Breast epithelium (tissue), 4 donors: ENCODE measurements at places on chromosomes 13 and 19.
A peak's percentile ranks its signal among the peaks of the same experiment; 100 is the strongest.

DNA sequence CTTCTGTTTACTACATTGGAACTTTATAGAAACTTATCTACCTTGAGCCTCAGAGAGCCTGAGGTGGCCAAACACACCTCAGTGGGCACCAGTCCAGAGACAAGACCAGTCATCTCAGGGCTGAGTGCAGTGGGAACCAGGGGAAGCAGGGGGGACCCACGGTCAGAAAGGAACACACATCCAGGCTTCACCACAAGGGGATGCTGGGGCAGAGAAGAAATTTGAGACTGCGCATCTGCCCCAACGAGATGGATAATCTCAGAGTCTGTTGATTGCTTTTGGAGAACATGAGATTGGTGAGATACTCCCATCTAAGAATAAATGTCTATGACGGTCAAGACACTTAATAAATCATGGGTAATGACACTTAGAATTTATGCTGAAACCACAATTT lies 98.7 kb downstream of the DOCK9 start:
- DNase-seq: no peak

GRCh38 chr19:34135054-34135800 lies 37.1 kb upstream of the LSM14A start:
- no peak for DNase-seq

GRCh38 chr19:2524840-2525723 lies 49.2 kb downstream of the GADD45B start:
- peak; percentile 63 for DNase-seq

- DNase-seq: no peak
Observed at GRCh38 chr19:7670150-7670783, 1.4 kb downstream of the RETN start.

- DNase-seq: no peak
Observed at GRCh38 chr13:74062933-74063332, 71.3 kb downstream of the KLF12 start.

GRCh38 chr19:48495396-48495795 lies 16.2 kb downstream of the LMTK3 start:
- no peak for DNase-seq

DNA sequence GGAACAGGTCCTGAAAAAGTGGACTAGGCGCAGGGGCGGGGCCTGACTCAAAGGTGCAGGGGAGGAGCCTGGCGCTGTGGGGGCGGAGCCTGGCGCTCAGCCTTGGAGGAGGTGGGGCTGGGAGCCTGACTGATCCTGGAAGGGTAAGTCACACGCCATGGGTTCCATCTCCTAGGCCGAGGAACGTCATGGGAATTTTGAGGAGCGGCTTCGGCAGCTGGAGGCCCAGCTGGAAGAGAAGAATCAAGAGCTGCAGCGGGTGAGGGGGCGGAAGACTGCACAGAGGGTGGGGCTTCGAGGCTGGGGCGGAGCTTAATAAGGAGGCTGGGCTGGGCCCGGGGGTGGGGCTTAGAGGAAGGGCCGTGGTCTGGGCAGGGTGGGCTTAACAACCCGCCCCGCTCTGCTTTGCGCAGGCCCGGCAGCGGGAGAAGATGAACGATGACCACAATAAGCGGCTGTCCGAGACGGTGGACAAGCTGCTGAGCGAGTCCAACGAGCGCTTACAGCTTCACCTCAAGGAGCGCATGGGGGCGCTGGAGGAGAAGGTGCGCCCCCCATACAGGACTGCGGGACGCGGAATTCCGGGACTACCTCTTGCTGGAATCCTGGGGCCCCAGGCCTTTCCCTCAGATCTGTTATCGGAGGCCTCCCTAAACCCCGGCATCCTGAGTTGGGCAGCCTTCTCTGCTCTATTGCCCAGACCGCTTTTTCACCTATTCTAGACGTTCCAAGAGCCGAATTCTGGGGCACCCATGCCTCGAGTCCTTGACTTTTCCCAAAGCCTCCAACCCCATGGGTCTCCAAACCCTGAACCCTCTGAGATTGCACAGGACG lies 14.5 kb downstream of the PPFIA3 start:
- no peak for DNase-seq

- no peak for DNase-seq
Observed at GRCh38 chr19:51546650-51547396, 15.4 kb upstream of the SIGLEC6 start.

DNA sequence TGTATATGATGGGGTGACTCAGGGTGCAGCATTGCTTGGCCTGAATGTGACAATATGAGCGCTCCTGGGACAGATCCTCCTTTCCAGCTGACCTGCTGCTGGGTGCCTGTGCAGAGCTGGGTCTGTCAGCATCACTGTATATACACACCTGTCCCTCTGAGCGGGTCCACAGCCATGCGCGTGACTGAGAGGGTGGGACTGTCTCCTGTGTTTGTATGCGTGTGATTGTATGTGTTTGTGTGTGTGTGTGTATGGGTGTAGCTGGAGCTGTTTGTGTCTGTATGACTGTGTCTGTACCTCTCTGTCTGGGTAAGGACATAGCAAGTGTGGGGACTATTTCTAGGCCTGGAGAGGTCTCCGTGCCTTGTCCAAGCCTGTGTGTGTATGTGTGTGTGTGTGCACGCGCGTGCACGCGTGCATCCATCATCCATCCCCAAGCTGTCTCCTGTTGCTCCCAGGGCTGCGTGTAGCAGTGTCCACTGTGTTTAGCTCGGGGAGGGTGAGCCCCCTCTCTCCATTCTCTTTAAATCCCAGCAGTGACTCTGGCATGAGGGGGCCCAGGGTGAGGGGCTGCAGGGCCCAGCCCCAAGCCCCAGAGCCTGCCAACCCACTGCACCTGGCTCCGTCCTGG lies 8.3 kb downstream of the IGLON5 start:
- no peak for DNase-seq

DNA sequence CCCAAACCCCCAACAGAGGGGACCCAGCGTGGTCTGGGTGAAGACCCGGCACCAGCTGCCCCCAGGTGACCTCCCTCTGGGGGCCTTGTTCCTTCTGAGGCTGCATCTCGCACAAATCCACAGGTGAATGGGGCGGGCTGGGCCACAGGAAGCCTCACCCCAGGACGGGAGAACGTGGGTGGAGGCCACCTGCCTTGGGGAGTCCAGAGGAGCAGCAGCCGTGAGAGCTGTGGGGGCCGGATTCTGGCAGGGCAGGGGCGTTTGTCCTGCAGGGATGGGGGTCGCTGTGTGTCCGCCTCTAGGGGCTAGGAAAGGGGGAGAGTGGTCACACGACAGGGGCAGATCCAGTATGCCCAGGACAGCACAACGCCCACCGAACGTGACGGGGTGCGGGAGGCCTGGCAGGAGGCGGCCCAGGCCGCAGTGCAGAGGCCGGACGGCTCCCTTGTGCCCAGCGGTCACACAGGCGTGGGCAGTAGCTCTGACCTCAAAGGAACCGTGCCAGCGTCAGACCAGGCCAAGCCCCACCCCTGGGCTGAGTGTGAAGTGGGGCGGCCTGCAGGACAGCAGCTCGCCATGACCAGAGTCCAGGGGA lies 6.7 kb downstream of the POLR2E start:
- no peak for DNase-seq

- DNase-seq: no peak
Observed at GRCh38 chr19:29696565-29696846, 18.6 kb downstream of the C19orf12 start.

DNA sequence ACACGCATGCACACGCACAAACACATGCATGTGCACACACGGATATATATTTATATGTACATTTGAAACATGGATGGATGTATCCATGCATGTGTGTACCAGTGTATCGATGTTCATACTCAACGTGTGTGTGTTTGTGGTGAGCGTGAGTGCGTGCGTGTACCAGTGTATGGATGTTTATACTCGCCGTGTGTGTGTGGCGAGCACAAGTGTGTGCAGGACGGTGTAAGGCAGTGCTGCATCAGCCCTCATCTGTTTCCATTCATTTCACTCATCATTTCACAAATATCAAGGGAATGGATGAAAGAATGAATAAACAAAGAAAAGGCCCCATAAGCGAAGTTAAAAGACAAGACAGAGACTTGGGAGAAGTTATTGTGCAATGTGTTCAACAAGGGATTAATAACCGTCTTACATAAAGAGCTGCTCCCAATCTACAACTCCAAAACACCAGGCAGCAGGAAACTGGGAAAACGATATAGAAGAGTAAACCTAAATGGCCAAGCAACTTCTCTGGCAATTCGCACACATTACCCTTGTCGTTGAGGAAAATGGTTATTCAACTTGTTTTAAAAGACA lies 21.7 kb upstream of the MIER2 start:
- no peak for DNase-seq

DNA sequence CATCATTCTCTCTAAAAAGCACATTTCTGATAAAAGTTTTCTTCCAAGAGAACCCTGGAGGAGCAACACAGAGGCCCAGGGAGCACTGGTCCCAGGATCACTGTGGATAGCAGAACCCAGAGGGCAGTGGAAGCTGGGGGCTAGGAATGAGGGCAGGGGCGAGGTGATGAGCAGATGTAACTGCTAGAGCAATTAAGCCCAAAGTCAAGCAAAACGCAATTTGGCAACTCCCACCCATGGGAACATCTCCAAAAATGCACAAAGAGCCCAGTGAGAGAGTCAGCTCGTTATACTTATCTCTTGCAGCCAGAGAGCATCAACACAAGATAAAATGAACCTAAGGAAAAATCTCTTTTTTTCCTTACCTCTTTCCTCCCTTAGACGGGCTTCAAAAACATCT lies 284.2 kb downstream of the TBC1D4 start:
- no peak for DNase-seq

- peak; percentile 78 for DNase-seq
Observed at GRCh38 chr13:113209336-113209758, at the start of gene CUL4A. Gene CUL4A, plus strand, starts transcription at chr13:113209613. Its CDS starts 15 bp downstream, at chr13:113209628.

- DNase-seq: no peak
Observed at GRCh38 chr13:93635616-93636032, 409.0 kb downstream of the GPC6 start.

- DNase-seq: peak; percentile 88
Observed at GRCh38 chr13:113816946-113817859, 46.7 kb downstream of the GAS6 start.

DNA sequence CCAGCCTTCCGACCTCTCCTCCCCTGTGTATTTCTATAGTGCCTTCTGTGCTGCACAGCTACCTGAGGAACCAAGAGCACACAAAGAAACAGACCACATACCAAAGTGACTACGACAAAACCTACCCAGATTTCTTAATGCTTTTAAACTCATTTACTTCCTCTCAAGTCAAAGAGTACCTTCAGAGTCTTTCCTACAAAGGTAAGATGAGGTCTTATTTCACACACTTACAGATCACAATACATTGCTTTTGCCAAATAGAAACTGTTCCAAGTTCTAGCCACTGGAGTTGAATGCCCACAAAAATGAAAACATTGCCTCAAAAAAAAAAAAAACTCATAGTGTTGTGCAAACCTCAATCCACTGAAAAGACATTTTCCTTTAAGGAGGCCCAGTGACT lies 36.4 kb downstream of the TEX26 start:
- DNase-seq: no peak

- DNase-seq: no peak
Observed at GRCh38 chr13:100454876-100455275, 133.7 kb downstream of the GGACT start.

DNA sequence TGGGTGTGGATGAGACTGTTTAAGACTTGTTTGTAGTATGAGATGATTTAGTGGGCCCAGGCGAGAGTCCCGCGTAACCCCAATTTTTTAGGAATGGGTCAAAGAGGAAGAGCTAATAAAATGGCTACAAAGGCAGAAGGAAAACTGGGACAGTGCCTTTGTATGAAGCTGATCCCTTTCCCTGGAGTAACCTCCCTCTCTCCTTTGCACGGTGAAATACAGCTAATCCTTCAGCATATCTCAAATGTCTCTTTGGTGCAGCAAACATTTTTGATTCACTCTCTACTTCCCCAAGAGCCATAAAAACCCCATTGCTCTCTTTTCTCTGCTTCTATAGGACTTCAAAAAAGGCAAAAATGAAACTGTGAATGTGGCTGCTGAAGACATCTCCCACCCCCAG lies 473.8 kb downstream of the KLF5 start:
- no peak for DNase-seq
